NCI-H2081 (cell line): ENCODE measurements at places on chromosomes 13 and 19.

GRCh38 chr13:82214341-82214740 is 1667.9 kb downstream of the SLITRK1 start:
- DNase-seq = no peak

- DNase-seq = no peak
Measured at GRCh38 chr19:16561382-16561781, 10.8 kb downstream of the SLC35E1 start.

GRCh38 chr19:32206065-32206464 is 139.3 kb upstream of the ZNF507 start:
- DNase-seq = no peak

- no peak for DNase-seq
Measured at GRCh38 chr19:42176649-42176989, 40.9 kb downstream of the DEDD2 start.

DNA sequence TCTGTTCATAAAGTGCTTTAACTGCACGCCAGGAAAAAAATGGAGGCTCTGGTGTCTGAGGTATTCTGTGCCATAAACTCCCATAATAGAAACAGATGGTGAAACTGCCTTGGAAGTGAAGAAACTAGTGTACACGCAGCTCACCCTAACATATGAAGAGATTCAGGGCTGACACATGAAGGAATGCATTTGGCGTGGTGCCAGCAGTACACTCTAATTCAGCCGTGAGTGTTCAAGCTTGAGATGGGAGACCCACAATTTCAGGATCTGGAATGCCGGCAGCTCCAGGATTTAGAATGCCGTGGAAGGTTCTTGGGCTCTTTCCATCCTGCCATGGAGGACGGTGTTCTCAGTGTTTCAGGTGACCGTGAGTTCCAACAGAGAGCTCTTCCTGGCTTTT is 478.4 kb downstream of the TSHZ3 start:
- no peak for DNase-seq

GRCh38 chr13:40362502-40362901 is 303.9 kb downstream of the FOXO1 start:
- DNase-seq = no peak

DNA sequence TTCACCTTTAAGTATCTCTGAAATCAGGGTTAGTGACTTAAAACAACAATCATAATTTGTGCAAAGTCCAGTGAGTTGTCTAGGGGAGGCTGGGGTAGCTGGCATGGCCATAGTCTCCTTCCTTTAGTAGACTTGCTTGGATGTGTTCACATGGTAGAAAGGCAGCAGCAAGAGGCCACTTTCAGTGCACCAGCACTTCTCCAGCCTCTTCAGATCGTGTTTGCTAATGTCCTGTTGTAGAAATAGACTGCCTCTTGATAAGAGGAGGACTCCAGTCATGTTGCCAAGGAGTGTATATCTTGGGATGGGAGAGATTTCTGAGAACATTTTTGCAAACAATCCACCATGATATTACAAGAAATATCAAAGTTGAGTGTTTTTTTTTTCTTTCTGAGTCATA is 22.9 kb downstream of the WDFY2 start:
- DNase-seq = no peak

DNA sequence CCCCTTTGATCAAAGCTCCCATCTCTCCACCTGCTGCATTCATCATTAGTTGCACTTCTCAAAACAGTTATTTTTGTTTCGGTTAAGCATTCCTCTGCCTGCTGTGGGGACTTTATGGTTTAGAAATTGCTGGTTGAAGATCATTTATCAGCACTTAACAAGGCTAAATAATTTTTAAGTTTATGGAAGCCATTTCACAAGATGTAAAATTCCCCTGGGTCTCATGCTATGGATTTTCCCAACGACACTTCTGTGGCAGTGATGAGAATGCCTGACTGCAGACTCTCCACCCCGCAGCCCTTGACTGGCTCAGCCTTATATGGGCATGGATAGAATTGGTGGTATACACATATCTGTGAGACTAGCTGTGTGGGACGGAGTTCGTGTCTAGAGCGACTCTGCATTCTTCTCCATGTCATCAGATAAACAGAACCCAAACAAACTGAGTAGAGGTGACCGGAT is 52.8 kb downstream of the COL4A2 start:
- DNase-seq = no peak

GRCh38 chr13:41268764-41269163 is 5.4 kb upstream of the MTRF1 start:
- peak; percentile 4 for DNase-seq

GRCh38 chr19:29497241-29497640 is 28.6 kb upstream of the VSTM2B start:
- DNase-seq = no peak

GRCh38 chr19:53871454-53871853 is 3.8 kb downstream of the MYADM start:
- no peak for DNase-seq

DNA sequence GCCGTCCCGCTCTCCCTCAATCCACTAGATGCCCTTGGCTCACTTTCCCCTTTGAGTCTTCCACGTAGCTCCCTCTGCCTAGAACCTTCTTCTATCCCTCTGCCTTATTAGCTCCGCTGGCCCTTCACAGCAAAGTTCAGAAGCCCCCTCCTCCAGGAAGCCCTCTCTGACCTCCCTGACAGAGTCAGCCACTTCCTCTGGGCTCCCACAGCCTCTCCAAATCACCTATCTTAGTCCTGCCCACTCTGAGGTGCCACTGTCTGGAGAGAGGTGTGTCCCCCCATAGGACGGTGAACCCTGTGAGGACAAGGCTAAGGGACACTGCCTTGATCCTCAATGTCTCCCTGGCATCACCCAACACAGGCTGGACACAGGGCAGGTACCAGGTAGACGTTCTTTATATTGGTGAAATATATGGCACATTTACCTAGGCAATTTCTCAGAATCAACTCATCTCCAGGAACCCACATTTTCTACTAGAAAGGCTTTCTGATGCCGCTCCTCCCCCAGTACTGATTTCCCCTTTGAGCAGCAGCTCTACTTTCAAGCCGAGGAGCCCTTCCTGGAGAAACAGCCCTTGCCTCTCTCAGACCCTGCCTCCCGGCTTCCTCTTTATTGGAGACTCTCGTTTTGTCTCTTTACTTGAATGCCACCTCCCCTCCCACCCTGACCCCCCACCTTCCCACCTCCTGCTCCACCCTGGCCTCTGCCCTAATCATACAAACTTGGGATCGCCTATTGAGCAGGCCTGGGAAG is 3.4 kb upstream of the TGFB1 start:
- no peak for DNase-seq

- no peak for DNase-seq
Measured at GRCh38 chr19:32863841-32864240, 5.7 kb downstream of the SLC7A9 start.

GRCh38 chr19:41626877-41627276 is at the start of gene CEACAM4:
CEACAM4 (minus strand) TSS chr19:41627074; CDS start chr19:41626963, 111 bp downstream.
- no peak for DNase-seq

DNA sequence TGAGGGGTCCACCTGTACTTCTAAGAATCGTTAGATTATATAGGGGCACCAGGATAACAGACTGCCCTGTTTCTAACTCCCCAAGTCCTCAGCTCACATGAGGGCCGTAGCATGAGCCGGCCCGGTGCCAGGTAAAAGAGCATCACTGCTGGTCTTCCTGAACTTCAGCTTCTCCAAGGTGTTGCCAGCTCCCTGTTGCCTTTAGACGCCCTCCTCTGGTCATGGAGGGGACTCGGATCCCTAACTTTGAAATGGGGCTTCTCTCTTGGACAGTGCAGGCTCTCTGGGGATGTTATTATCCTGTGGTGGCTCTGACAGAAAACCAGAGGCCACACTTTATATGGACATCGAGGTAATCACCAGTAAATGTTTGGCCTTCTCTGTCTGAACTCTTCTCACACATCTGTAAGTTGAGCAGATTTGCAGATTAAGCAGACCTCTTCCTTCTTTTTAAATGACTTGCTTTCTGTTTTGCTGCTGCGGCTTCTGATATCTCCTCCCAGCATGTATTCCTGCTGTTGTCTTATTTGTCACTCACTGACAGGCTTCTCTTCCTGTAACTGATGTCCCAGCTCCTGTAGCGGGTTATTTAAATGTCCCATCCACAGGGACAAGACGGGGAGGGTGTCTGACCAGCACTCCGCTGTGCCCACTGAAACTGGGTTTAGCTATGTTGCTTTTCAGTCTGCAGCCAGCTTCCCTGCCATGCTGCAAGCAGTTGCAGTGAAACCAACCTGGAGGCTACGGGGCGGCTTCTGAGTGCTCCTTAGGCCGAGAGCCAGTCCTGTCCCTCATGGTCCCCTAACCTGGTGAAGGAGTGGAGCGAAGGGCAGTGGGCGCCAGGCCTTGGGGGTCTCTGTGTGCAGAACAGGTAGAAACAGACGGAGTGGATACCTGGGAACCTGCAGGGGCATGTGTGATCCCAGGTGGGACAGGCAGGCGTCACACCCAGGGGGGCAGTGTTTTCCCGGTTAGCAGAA is 39.2 kb downstream of the TSSK6 start:
- DNase-seq = no peak

GRCh38 chr13:77040076-77040475 is 13.1 kb upstream of the FBXL3 start:
- peak; percentile 6 for DNase-seq

DNA sequence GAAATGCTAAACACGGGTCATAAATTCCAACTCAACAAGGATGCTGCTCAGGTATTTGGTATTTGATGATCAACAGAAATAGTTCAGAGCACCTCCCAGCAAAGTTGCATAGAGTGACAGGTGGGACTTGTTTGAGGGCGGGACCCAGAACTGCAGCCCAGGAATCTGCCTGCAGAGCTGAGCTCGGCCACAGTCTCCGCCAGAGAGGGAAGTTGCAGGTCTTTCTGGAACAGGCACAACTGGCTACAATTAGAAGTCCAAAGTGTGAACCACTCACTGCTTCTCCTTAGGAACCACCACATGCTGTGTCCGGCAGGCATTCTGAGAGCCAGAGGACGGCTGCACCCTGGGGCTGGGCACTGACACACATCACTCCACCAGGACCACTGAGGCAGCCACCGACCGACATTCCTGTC is 1.1 kb downstream of the SLC15A1 start:
- DNase-seq = no peak

- no peak for DNase-seq
Measured at GRCh38 chr19:54470991-54471782, 1.9 kb downstream of the CDC42EP5 start.

DNA sequence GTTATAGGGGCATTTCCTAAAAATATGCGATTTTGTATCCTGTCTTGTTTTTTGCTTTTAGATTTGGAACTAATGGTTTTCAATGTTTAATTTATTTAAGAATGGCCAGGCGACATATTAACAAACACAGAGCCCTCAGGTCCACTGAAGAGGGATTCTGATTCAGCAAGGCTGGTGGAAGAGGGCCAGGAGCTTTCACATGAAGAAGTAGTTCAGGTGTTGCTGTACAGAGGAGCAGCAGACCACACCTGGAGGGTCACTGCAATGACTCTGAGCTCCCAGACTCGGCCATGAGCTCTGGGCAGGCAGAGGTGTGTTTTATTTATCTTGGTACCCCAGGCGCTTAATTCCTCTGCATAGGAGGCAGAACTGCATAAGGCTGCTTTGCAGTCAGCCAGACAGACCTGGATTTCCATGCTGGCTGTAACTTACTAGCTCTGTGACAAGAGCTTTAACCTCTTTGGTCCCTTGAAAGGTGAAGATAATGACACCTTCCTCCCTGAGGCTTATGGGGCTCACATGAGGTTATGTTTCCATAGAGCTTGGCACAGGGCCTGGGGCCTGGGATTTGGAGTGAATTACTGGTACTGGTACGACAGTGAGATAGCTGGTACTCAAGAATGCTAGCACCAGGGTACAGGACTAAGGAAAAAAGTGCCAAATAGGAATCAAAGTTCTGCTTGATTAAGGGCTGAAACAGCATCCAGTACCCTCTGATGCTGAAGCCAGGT is 184.7 kb downstream of the OXGR1 start:
- no peak for DNase-seq

- DNase-seq = no peak
Measured at GRCh38 chr19:1289686-1290025, 4.0 kb downstream of the EFNA2 start.

DNA sequence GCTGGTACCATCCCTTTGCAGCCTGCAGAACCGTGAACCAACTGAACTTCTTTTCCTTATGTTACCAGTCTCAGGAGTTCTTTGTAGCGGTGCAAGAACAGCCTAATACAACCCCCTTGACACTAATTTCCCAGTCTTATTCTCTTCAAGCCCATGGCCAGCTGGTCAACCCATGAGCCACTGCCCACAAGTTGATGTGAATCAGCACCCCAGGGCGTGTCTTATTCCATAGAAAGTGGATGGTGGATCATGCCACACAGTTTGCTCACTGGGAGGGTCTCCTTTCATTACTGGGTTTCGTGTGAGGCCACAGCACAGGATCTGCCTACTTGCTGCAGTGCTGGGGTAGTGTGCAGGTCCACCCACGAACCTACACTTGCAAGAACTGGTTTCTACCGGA is 27.0 kb downstream of the TEX29 start:
- DNase-seq = no peak

DNA sequence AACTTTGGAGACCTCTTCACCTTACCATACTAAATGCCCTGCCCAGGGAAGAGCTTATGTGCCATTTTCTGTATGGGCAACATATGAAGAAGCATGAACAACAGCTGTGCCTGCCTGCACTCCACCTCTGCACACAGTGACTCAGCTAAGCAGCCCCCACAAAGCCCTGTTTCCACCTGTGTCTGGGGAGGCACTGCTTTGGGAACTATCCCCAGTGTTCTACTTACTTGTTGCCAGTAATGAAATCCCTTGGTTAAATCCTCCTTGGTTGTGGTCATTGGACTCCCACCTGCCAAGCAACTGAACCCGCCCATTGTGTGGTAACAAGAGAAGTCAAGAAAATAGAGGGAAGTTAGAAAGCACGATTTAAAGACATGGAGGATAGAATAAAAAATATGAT is 84.6 kb downstream of the NALCN start:
- no peak for DNase-seq

DNA sequence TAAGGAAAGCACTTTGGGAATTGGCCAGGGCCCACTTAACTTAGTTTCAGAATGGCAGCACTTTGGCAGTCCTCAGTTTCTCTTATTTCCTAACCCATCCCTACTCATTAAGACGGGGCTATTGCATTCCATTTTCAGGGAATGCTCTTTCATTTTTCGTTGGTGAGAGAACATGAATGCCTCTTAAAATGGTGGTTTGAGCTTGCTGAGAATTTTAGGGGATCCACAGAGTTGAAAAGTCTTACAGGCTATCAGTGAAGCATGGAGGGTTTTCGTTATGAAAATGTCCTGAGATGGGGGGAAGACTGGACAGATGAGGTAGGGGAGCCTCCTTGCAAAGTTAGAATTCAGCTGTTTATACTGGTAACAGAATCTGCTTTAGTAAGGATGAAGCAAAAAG is 71.4 kb downstream of the LRCH1 start:
- DNase-seq = no peak

- no peak for DNase-seq
Measured at GRCh38 chr13:33051632-33052031, 35.4 kb downstream of the KL start.

- no peak for DNase-seq
Measured at GRCh38 chr13:96068729-96069128, 15.5 kb upstream of the UGGT2 start.
